Type B pancreatic cell (in vitro differentiated cells): ENCODE measurements at places on chromosomes 4 and X.

DNA sequence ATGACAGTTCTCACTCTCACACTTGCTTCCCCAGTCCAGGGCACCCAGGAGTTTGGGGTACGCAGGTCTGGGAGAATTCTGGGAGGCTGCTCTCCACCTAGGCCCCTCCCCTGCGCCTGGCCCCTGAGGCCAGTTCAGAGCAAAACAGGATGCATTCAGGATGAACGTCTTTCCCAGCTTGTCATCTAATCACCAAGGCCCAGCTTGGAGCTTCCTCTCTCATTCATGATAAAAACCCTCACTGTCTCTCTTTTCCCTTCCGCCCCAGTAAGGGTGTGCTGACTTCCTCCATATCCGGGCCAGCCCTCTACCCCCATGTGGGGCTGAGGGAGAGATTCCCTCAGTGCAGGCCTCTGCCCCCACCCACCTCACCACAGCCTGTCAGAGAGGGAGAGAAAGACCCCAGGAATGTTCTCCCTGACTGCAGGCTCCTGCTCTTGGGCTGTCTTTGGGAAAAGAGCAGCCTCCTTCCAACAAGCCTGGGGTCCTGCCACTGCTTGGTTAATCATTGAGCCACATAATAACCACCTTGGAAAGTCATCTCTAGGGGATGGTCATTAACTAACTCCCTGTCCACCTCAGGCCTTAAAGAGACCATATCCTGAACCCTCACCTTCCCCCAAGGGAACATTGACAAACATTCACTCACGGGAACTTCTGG, 50.1 kb downstream of the STARD8 start:
- no peaks in the 10 kb centered on the region for H3K4me1 ChIP-seq
- peak overlapping the region; percentile 41 for H3K4me3 ChIP-seq
- H3K27ac ChIP-seq: no peak overlapping the region
- no peaks in the 10 kb centered on the region for H3K36me3 ChIP-seq
- H3K27me3 ChIP-seq: peaks cover 5% of the 10 kb centered on the region

- H3K4me1 ChIP-seq: no peaks in the 10 kb centered on the region
- no peaks in the 10 kb centered on the region for H3K36me3 ChIP-seq
- DNase-seq: no peak
- no peaks in the 10 kb centered on the region for H3K27me3 ChIP-seq
Measured at GRCh38 chr4:187983746-187984145, 11.8 kb upstream of the ZFP42 start.

- DNase-seq: no peak
- H3K27me3 ChIP-seq: no peaks in the 10 kb centered on the region
- H3K27ac ChIP-seq: peak overlapping the region; percentile 10
- H3K36me3 ChIP-seq: no peaks in the 10 kb centered on the region
Measured at GRCh38 chr4:123480706-123481418, 84.3 kb downstream of the SPRY1 start.

- no peak overlapping the region for H3K4me3 ChIP-seq
- no peak for DNase-seq
- no peaks in the 10 kb centered on the region for H3K36me3 ChIP-seq
Measured at GRCh38 chr4:165394275-165394674, 15.5 kb downstream of the CPE start.

DNA sequence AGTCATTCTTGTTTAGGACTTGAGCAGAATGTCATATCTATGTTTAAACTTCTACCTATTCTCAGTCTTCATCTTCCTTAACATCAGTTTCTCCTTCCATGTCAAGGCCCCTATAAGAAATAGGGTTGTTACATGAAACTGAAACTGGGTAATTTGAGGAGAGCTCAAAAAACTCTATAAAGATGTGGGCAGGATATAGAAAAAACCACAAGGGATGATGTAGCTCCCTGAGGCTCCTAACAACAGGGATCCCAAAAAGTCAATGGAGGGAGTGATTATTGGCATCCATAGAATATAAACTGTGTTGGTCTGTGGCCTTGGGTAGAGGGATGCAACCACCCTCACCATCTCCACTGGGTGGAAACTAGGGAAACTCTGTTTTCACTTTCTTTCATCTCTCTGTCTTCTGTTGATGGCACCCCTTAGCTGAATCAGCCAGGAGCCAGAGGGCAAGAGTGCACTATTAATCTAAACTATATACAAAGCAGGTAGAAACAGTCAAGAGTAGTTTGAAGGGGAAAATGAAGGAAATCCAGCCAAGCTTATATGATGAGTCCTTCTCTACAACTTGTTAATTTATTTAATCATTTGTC, 27.6 kb downstream of the C4orf54 start:
- H3K27me3 ChIP-seq: no peaks in the 10 kb centered on the region
- DNase-seq: no peak
- H3K27ac ChIP-seq: no peak overlapping the region
- H3K4me1 ChIP-seq: no peaks in the 10 kb centered on the region
- no peaks in the 10 kb centered on the region for H3K36me3 ChIP-seq
